T-helper 2 cell (primary cell): ENCODE measurements at places on chromosomes 6 and 20.

GRCh38 chr20:52242237-52243230, 51.0 kb upstream of the ZFP64 start:
- no peak for DNase-seq

DNA sequence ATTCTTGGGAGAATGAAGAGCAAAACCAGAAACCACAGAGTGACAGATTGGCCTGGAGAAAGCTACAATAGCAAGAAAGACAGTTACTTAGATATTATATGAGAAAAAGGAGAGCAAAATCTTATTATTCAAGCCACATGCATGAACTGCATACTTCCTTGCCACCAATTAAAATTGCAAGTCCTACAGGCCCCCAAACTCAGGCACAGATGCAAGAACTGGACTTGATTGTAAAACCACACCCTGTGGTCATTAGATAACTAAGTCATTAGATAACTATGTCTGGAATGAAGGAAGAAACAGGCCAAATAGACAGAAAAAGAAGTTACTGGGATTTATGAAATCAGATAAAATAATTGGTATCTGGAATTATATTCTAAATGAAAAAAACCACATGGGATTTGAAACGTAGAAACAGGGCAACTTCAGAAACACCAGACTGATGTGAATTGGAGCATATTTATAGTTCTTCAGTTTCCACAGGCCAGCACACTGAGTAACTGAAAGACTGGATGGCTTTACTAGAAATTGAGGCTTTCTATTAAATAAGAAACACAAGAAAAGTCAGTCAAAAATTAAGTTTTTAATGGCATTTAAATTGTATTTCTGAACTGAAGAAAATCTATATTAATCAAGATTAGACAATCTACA, 49.4 kb upstream of the CARMIL1 start:
- DNase-seq: no peak

- no peak for DNase-seq
Measured at GRCh38 chr6:130625825-130626527, 201.2 kb upstream of the SMLR1 start.

- no peak for DNase-seq
Measured at GRCh38 chr6:125120054-125120590, 33.5 kb upstream of the TPD52L1 start.
